Activated CD8-positive, alpha-beta memory T cell treated with anti-CD3 and anti-CD28 coated beads for 4 hours (primary cell): ENCODE measurements at places on chromosomes 6 and 20.

GRCh38 chr20:43842126-43843020, 72.3 kb upstream of the TOX2 start:
- DNase-seq: no peak

DNA sequence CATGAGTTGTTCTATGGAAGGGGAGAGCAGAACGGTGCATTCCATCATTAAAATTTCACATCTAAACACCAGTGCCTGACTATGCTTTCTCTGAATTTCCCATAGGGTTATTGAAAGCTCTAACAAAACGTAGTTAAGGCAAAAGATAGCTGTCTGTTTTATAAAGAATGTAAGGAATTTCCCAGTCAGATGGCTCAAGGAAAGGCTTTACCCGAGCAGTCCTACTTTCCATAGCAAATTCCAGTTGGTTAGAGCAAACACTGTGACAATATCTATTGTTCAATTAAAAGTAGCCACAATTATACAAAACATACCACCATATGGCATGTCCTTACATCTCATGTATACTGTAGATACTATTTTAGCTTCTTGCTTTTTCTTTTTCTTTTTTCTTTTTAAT, 1059.5 kb upstream of the FLRT3 start:
- DNase-seq: no peak

DNA sequence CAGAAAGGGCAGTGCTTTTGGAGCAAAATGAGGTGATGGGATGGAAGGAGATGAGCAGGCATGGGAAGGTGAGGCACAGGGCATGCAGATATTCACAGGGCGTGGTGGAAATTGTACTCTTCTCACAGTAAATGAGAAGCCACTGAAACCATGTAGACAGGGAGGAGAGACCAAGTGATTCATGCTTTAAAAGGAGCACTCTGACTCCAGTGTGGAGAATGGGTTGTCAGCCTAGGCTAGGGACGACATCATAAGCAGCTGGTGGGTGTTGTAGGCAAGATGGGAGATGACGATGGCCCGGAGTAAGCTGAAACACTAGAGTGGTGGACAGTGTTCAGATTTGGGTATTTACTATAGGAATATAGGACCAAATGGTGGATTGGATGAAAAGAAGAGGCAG, 18.4 kb downstream of the PDE7B start:
- DNase-seq: no peak

- no peak for DNase-seq
These were observed 40.9 kb downstream of the GSTA4 start for GRCh38 chr6:52953911-52954839.
